ENCODE measurements at places on chromosomes 11 and 22.

- no peak for DNase-seq
These were observed 7.4 kb upstream of the NPTXR start for GRCh38 chr22:38850941-38851849.

DNA sequence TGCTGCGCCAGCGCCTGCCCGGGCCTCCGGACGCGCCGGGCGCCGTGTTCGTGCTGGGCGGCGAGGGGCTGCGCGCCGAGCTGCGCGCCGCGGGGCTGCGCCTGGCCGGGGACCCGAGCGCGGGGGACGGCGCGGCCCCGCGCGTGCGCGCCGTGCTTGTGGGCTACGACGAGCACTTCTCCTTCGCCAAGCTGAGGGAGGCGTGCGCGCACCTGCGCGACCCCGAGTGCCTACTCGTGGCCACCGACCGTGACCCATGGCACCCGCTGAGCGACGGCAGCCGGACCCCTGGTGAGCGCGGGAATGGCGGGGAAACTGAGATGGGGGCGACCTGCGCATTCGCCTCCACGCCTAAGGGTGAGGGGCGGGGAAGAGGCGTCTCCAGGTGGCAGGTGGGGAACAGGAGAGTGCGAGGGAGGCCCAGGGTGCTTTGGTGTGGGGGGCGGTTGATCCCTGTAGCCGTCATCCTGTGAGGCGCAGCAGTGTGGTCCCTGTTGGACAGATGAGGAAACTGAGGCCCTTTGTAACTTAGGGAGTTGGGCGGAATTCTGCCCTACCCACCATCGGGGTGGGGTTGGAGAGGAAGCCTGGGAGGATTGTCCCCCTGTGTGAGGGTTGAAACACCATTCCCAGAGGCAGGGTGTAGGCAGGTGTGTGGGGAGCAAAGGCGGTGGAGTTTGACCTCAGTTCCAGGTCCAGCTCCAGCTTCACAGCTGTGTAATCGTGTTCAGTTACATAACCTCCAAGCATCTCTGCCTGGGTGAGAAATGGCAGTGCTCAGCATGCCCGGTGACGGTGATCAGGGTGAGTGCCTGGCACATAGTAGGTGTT lies 758 bp downstream of the PDXP start:
- no peak for DNase-seq

DNA sequence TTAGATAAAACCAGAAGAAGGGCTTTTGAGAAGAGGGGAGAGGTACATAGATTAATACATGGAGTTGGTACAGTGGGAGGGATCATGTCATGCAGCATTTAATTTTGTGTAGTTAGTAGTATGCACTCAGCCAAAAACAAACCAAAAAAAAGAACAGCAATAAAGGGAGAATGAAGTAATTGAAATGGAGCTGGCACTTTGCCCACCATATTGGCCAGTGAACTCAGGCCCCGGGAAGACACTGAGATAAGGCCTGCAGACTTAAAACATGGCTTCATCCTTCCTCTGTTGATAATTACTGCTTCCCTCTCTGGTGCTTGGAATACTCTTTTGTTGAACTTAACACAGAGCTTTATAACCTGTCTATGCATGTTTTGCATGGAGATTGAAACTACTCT lies 3.1 kb downstream of the PANX1 start:
- DNase-seq = no peak

- DNase-seq = no peak
These were observed 71.5 kb downstream of the SIK3 start for GRCh38 chr11:117026593-117027330.

- DNase-seq = no peak
These were observed 90.3 kb upstream of the SEZ6L start for GRCh38 chr22:26079009-26079408.

- no peak for DNase-seq
These were observed 2069.3 kb upstream of the RAG2 start for GRCh38 chr11:38667359-38667758.

GRCh38 chr22:17664414-17665055 lies 26.0 kb downstream of the BCL2L13 start:
- DNase-seq = no peak

- no peak for DNase-seq
These were observed 13.8 kb downstream of the TPST2 start for GRCh38 chr22:26576026-26576680.

DNA sequence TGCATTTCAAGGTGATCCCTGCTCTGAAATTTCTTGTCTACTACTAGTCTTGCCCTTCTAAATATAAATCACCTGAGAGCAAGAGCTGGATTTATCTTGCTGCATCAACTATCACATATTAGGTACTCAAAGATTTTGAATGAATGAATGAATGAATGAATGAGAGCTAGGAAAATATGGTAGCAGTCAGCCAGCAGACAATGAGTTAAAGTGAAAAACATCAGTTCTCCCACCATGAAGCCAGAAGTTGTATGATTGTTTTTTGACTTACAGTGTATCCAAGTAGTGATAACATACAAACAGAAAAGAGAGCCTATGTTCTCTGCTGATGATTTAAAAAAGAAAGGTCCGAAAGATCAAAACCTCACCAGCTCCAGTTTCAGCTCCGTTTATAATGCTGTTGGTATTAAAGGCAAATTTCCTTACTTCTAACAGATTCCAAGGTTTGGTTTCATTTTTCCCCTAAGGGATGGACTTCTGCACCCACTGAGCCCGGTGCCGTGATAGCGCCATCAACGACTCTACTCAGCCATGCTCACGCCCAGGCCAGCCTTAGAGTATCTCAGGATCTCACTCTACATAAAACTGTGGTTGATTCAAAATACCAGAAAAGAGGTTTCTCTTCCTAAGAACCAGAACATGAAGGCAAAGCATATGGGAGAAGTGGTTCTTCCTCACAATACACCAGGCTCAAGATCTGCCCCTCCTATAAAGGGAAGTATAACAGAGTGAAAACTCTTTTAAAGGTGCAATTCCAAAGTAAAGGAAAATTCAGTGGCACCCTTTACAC lies 92.0 kb downstream of the SGSM3 start:
- DNase-seq = no peak

DNA sequence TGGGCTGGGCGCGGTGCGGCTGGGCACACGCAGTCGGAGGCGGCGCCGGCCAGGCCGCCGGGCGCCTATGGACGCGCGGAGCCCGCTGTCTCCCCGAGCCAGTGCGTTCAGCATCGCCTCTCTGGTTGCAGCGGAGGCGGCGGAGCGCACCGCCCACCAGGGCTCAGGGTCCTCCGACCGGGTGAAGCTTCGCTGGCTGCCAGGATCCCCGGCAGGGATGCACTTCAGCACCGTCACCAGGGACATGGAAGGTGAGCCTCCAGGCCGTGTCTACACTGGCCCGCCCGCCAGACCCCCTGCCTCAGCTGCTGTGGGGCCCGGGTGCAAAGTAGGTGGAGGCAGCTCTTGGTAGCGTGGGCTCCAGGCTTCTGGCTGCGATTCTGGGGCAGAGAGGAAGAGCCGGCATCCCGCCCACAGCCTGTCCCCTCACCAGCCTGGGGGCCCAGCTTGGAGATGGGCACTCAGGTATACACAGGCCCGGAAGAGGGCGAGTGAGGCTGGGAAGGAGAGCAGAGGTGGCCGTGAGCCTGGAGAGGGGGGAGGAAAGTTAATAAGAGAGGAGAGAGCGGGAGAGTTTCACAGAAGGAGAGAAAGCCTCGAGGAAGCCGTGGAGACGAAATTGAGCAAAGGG lies 1.0 kb upstream of the TBX1 start:
- DNase-seq = no peak

DNA sequence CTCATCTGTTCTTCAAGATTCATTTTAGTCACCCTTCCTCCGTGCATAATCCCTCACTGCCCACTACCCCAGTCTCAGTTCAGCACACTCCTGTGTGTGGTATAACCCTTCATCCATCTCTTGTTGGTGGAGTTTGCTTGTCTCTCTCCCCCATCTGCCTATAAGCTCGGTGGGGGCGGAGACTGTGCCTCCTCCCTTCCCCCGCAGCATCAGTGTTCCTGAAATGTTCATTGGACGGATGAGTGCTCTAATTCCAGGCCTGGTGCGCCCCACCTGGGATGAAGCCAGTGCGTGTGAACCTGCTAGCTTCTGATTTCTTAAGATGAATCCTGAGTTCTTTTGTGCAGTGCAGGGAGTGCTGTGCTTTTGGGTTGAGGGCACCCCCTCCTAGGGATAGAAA lies 100.0 kb downstream of the GRIK4 start:
- DNase-seq = no peak

GRCh38 chr11:131077340-131077739 lies 161.1 kb upstream of the SNX19 start:
- DNase-seq = no peak

GRCh38 chr11:128776069-128776423 lies 82.2 kb downstream of the FLI1 start:
- DNase-seq = no peak

GRCh38 chr11:15180212-15180792 lies 65.6 kb downstream of the INSC start:
- DNase-seq = no peak

GRCh38 chr11:12019337-12019736 lies 10.9 kb upstream of the DKK3 start:
- no peak for DNase-seq

DNA sequence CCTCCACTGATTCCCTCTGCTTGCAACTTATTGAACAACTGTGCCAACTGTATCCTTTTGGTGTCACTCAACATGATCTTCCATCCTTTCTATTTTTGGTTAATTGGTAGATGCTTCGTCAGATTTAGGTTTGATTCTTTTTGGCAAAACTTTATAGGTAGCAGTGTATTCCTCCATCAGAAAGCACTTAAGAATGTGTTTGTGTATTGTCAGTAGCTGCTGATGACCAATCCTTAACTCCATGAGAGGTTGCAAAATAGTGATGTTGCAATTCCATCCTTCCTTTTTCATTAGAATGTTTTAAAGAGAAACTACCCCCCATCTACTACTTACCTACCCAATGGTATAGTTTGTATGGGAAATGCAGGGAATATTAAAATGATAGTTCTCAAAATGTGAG lies 22.1 kb downstream of the FAM76B start:
- no peak for DNase-seq

Data from stimulated activated CD4-positive, alpha-beta T cell treated with anti-CD3 and anti-CD28 coated beads, Interleukin-1b, Interleukin-23, amount 100 ng/mL, for 1 hour (primary cell).